ENCODE measurements at places on chromosomes 4 and X.

GRCh38 chr4:104524591-104524990 is 29.9 kb upstream of the CXXC4 start:
- no peak for DNase-seq

- DNase-seq = no peak
Observed at GRCh38 chr4:29304595-29304994, 1415.6 kb upstream of the PCDH7 start.

- DNase-seq = no peak
Observed at GRCh38 chr4:130722361-130722760, 1626.4 kb downstream of the C4orf33 start.

GRCh38 chr4:73006286-73006990 is 63.1 kb downstream of the COX18 start:
- no peak for DNase-seq

DNA sequence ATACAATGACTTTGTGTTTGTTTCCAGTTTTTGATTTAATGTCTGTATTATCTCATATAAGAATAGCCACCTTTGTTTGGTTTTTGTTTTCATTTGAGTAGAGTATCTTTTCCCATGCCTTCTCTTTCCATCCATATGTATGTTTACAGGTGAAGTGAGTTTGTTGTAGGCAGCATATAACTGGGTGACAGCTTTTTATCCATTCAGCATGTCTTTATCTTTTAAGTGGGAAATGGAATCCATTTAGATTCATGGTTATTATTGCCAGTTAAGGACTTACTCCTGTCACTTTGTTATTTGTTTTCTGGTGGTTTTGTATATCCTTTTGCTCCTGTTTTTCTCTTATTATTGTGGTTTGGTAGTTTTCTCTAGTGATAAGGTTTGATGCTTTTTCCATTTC is 34.3 kb downstream of the SCLT1 start:
- no peak for DNase-seq

DNA sequence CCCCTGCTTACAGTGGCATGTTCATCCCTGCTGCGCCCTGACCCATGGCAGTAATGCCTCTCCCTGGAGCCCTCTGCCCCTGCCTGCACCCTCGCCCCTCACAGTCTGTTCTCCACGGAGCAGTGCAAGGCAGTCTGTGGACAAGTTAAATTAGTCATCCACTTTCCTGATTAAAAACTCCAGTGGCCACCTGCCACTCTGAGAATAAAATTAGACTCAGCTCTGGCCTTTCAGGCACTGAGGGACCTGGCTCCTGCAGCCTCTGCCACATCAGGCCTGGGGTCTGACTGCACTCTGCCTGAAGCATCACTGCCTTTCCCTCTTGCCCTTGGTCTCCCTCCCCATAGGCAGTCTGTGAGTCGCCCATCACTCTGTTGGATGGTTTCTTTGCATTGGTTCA is 53.6 kb downstream of the GRK4 start:
- DNase-seq = no peak

DNA sequence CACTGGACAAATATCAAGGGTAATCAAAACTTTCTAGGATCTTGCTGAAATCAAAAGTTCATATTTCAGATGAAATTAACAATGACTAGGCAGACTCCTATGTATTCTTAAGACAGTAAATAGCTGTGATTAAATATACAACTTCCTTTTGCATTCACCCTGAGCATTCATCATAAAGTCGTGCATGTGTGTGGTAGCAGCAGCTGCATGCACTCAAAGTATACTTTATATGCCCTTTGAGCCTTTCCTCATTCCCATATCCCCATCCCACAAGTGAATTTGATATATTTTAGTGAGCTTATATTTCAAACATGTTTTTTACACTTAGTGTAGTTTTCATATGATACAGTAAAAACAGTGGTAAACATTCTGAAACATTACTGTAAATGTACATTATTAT is 959.0 kb downstream of the C4orf33 start:
- DNase-seq = no peak

Measured in RCC 7860 (cell line).